Spinal cord (tissue), 10 donors: ENCODE measurements at places on chromosomes 7 and 10.

DNA sequence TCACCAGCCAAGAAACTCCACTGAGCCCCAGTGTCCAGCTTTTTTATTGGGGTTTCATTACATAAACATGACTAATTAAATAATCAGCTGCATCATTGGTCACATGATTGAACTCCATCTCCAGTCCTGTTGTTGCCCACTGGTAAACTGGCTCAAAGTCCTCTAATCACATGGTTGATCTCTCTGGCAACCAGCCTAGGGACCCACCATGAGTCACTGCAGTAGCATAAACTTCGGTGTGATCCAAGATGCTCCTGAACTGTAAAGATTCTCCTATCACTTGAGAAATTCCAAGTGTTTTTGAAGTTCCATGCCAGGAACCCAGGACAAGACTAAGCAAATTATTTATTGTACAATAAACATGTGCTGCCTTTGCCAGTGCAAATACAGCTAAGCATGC is 130.4 kb upstream of the AUTS2 start:
- DNase-seq: no peak

GRCh38 chr10:104331208-104331838 is 6.9 kb downstream of the ITPRIP start:
- no peak for DNase-seq

DNA sequence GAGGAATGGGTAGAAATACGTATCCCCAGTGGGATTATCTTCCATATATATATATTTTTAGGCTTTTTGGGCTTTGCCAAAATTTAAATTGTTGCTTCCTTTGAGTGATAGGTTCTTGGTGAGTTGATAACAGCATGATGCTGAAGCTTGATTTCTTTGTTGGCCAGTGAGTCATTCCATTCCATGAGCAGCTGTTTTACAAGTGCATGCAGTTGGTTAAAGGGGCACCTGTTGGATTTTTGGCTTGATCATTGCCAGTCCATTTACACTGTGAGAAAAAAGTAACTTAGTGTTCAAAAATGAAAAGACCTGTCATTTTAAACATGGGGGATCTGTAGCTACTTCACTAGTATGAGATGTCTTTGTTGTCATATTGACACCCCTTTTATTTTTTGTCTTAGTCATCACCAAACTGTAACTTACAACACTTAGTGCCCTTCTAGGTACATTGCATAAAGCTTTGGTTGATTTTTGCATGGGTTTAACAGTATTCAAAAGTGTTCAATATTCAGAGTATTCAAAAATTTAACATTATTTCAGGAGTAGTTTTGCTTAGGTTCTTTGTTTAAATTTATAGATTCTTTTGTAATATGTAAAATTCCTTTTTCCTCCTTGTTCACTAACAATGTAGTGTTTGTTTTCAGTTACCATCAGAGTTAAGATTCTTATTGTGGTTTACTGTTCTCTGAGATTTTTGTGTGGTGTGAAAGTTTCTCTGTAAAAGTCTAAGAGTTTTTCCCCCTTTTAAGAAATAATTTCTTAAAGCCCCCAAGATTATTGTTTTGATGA is 8.8 kb downstream of the AKAP9 start:
- no peak for DNase-seq

GRCh38 chr7:47031786-47032535 is 550.0 kb downstream of the TNS3 start:
- no peak for DNase-seq

DNA sequence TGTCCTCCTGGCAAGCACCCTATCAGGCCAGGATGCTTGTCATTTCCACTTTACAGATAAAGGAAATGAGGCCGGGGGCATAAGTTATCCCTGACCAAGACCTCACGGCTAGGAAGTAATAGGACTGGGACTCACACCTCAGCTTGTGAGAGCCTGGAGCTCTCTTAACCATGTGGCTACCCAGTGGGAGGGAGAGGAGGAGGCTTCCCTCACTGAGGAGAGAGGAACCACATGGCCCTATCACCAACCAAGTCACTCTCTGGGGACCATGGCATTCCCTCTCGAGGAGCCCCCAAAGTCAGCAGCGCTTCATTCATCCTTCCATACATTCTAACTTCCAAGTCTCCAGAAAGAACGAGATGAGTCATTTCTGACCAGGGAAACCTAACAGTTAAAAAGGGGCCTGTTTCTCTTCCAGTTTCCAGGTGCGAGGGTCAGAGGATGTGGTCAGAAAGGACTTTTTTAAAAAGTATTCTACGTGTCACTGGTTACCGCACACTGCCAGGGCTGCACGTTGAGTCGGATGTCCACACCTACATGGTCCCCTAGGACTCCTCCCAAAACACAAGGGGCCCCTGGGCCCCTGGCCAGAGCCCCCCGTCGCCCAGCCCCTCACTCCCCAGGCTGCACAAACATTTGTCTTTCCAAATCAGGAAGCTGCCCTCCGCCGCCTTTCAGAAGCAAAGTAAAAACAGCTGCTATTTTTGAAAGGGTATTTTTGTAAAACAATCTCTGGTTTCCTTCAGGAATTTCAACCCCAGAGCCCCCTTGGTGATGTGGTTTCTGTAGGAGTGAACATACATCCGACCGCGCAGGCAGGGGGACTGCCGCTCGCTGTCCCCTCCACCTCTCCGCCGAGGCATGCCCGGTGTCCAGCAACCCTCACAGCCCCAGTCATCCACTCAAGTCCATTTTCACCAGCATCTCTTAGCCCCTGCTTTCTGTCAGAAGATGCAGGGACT is 128.2 kb upstream of the CHST15 start:
- DNase-seq: no peak

DNA sequence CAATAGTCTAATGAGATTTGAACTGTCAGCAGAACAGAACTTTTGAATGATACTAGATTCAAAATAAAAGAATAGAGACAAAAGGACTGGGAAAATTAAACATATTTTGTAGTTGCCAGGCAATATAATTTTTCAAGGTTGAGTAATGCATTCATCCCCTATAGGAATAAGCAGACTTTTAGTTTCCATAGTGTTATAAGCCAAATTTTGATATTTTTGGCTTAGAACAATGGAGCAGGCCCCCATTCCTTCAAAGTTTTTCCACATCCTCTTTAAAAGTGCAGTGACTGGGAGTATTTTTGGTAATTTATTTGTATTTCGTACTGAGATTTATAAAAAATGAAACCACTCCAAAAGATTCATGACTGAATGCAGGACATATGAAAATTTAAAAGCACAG is 24.0 kb downstream of the MEOX2 start:
- DNase-seq: no peak

DNA sequence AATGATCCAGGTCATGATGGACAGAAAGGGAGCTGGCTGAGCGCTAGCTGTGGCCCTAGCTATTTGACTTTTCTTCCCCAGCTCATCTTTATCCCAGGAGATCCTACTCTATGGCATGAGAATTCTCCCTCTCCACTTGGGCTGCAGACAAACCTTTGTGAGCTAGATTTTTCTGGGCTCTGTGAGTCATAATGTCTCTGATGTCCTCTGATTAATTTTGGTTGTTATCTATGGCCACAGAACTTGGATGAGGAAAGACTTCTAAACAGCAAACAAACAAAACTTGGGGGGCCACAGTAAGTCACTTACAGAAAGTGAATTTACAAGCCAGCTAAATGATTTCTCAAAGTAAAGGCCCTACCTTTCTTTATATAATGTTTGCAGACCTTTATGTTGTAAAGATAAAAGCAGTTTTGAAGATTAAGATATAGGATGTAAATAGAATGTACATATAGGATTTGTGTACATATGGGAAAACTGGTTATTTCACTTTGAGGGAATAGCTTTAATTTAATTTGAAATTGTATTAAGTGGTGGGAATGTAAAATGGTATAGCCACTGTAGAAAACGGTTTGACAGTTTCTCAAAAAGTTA is 10.4 kb downstream of the ABLIM1 start:
- DNase-seq: no peak

- DNase-seq: no peak
Observed at GRCh38 chr10:60035984-60036383, 129.6 kb upstream of the CCDC6 start.

GRCh38 chr10:35752469-35753461 is 110.7 kb upstream of the FZD8 start:
- DNase-seq: no peak

- no peak for DNase-seq
Observed at GRCh38 chr7:115435178-115435577, 513.3 kb downstream of the MDFIC start.

GRCh38 chr10:59033622-59034021 is 142.8 kb upstream of the PHYHIPL start:
- no peak for DNase-seq

- DNase-seq: no peak
Observed at GRCh38 chr7:44629829-44630522, 23.5 kb downstream of the OGDH start.

- DNase-seq: no peak
Observed at GRCh38 chr7:90383861-90384260, 19.4 kb upstream of the CLDN12 start.

DNA sequence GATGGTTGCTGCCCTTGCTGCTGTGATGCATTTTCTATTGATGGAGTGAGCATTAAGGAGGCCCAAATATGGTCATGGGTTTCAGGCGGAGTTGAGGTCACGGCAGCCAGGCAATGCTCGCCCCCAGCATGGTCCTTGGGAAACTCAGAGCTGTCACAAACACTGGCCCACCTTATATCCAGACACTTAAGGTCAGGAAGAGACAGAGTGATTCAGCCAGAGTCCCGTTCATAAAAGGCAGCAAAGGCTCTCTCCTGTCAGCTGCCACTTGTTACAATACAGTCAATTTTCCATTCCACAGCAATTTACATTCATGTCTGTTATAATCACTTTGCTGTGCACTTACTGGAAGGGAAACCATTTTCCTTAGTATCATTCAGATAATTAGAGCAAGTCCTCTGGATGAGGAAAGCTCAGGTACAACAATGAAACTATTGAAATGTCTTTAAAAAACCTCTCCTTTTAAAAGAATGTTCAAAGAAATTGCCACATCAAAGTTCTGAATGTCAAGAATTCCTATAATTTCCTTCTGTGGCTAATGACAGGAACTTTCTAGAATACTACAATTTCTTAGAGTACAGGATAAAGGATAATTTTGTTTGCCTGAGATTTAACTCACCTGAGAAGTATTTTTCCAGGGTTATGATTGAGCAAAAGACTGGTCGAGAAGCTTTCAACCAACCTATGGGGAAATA is 14.8 kb upstream of the ANKRD1 start:
- DNase-seq: no peak

DNA sequence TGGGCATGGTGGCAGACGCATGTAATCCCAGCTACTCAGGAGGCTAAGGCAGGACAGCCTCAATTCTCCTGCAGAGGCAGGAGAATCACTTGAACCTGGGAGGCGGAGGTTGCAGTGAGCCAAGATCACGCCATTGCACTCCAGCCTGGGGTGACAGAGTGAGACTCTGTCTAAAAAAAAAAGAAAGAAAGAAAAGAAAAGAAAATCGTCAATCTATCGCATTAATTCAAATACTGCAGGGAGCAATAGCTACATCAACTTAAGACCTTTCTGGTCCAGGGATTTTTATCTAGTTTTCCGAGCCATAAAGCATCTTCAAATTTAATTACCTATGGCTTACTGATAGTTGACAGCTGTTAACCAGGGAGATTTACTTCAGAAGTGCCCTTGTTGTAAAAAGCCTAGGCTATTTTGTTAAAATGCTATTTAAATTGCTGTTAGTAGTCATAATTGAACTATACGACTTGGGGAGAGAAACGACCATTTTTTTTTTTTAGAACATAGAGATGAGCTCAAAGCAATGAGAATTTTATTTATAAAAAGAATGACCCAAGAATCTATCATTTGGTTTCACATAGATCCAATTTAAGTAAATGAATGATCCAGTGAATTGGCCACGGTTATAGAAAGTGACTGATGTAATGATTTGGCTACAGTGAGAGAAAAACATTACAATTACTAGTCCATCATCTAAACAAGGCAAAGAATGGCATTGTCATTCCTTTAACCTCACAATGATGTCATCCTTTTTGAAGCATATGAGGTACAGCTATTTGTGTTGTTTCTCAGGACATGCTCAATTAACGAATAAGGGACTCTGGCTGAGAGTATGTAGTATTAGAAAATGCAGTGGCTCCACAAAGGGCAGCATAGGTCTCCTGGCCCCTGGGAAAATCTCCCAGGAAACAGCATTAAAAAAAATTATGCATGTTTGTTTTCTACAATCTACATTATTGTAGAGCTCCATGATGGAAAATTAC is 85.3 kb downstream of the SEMA3C start:
- DNase-seq: peak; percentile 59

DNA sequence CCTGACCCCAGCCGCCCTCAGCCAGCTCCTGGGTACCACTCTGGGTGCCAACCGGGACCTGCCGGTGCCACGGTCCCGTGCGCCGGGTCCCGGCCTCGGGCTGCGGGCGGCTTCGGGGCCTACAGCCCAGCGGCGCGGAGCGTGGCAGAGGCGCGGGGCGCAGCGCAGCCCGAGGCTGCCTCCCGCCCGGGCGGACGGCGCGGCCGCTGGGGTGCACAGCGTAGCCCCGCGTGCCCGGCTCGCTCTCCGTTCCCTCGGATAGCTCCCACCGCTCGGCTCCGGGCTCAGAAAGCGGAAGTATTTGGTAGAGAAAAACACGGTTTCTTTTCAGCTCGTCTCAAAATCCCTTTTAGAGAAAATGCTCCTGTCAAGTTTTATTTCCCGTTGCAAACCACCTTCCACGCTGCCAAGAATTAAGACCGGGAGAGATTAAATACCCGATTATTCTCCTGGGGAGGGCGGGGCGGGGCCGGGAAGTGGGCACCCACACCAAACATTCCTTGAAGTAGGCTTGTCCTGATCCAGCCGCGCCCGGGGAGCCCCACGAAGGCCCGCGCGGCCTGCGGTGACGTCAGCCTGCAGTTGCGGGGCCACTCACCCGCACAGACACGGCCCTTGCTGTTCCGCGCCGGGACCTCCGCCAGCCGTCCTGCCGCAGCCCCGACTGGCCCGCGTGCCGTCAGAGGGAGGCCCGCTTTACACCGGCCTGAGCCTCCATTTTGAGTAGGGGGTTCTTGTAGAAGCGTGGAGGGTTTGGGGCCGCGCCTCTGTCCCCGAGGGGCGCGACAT is 7.2 kb downstream of the HOXA13 start:
- DNase-seq: no peak

GRCh38 chr7:20385126-20385525 is 54.4 kb downstream of the ITGB8 start:
- no peak for DNase-seq

DNA sequence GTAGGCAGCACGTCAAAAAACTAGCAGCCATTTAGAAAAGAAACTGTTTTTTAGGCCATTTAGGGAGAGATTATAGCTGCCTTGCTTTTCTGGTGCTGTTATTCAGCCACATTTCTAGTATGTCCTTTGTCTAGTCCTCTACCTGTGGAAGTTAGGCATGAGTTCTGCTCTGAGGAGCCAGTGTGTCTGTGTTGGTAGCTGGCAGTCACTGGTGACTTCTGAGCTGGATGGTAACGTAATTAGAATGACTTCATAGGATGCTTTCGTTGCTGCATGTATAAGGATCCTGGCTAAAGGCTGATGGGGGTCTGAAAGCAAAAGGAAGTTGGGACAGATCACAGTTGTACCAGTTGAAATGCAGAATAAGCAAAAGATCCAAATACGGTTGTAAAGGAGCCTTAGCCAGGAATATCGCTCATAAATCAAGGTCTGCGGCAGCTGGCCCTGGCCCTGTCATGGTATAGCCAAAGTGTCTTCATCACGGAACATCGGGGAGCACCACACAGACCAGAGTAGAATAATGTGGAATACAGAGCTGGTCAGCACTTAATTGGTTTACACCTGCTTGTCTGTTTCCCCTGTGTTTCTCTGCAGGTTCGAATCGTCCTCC is 226.7 kb downstream of the EXOC4 start:
- no peak for DNase-seq

GRCh38 chr7:106420736-106421135 is 136.0 kb upstream of the NAMPT start:
- no peak for DNase-seq
